ENCODE measurements at places on chromosomes 6 and 20.

GRCh38 chr6:2916158-2916925 lies 13.2 kb upstream of the SERPINB9 start:
- no peak for DNase-seq

- no peak for DNase-seq
These were observed 150.3 kb upstream of the SASH1 start for GRCh38 chr6:148192310-148192709.

DNA sequence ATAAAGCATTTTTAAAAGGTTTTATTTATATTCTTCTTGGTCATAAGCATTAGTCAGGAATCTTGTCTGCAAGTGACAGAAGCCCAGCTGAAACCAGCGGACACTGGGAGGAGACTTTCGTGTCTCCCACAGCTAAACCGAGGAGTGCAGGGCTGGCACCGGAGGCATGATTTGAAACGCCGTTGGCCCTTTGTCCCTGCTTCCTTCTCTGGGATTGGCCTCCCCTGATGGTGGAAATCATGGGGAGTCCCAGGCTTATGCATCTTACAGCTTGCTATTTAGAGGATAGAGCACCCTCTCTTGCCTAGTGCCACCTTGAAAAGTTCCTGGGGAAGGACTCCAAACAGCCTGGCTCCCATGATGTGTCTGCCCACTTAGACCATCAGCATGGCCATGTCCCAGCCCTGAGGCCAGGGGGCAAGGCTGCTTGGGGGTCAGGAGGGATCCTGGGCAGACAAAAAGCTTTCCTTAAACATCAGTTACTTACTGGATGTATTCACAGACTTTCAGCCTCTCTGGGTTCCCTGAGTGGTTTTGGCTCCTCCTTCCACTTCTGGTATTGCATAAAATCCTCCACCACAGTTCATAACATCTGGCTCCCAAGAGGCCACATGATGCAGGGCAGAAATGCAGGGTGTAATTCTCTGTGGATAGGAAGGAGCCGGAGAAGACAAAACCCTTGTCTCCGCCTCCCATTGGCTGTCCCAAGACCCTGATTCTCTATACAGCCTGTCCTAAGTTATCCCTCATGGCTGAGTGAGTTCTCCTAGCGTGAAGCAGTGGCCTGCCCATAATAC lies 49.3 kb upstream of the INSM1 start:
- no peak for DNase-seq

GRCh38 chr6:26439151-26440125 lies 866 bp upstream of the BTN3A3 start:
- DNase-seq: no peak

DNA sequence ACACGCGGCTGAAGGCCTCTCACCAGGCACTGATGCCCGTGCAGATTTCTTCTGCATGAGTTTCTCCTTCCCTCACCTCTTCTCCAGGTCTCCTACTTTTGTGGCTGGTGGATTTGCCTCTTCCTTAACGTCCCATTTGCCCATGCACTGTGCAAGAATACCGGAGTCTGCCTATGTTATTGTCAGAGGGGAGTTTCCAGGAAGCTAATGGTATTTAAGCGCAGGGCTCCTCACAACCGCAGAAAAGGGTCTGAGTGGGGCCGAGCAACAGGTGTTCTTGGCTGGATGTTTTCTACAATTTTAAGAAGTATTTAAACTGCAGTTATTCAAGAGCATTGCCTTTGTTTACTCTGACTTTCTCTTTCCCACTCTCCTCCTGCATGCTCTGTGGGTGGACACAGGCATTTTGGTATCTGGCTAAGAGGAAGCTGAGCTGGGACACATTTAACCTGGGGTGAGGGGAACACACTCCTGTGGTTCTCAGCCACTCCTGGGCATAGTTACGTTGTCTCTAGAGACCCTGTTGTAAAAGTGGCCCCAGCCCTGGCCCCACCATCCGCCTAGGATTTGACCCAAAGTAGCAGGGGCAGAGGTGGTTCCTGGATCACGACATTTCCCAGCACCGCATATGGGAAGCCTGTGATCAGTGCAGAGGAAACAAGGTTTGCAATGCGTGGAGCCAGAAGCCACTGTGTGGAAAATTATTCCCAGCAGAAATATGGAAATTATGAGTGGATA lies 34.4 kb downstream of the GGTLC1 start:
- DNase-seq: no peak

DNA sequence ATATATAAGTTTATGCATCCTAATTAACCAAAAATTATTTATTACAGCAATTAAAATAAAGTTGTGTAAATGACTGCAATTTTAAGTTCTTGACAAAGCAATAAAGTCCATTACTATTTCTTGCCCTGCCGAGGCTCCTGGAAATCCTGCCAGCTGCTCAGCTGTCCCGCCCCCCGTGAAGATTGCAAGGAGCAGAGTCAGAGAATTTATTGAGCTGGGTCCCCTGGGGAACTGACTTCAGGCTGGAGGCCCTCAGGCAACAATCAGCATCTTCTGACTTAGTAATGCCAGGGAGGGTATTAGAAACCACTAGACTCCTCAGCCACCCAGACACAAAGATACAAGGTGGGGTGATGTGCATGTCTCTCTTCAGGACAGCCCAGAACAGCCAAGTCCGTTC lies 92.3 kb downstream of the EDN3 start:
- no peak for DNase-seq

DNA sequence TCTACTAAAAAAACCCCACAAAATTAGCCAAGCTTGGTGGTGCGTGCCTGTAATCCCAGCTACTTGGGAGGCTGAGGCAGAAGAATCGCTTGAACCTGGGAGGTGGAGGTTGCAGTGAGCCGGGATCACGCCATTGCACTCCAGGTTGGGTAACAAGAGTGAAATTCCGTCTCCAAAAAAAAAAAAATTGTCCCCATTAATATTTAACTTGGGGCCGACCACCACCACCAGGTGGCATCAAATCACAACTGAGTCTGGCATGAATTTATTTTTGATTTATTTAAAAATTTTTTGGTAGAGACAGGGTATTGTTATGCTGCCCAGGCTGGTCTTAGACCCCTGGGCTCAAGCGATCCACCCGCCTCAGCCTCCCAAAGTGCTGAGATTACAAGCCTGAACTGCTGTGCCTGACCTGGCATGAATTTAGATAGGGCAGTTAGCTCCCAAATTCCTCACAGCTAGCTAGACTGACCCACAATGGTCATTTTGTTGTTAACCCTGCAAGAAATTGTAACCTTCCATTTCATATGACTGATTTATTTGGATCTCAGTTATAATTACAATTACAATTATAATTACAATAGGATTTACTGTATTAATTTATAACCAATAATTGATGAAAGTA lies 17.1 kb upstream of the BEND3 start:
- DNase-seq: peak; percentile 26

DNA sequence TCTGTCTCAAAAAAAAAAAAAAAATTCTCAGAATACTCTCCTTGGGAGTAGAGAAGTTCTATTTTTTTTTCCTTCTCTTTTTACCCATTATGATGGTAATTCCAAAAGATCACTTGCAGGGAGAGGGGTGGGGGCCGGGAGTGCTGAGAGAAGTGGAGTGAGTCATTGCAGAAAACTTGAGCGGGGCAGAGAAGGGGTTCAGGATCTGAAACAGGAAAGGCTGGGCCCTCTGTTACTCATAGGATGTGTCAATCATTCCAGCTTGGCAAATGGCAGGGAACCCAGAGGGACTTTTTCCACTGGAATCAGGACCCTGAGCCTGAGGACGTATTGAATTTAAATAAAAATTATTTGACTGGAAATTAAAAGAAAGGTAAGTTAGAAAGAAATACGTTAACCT lies 111.4 kb upstream of the ARMC2 start:
- no peak for DNase-seq

- DNase-seq: no peak
These were observed 36.2 kb downstream of the ARMC2 start for GRCh38 chr6:108884211-108885059.

DNA sequence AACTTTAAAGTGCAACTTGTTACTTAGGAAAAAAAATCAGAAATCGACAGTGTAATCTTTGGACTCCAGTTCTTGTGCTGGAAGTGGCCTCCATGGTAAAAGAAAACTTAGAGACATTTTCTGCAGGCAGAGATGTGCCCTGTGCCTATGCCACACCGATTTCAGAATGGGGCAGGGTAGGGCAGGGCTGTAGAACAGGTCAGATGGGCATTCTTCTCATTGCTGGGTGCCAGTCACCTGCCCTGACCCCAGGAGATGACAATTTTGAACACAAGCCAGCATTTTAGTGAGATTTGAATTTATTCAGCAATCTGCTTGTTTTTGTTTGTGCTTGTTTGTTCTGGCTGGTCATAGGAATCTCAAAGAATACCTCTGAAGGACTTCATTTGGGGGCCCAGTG lies 63.3 kb downstream of the SASH1 start:
- no peak for DNase-seq

DNA sequence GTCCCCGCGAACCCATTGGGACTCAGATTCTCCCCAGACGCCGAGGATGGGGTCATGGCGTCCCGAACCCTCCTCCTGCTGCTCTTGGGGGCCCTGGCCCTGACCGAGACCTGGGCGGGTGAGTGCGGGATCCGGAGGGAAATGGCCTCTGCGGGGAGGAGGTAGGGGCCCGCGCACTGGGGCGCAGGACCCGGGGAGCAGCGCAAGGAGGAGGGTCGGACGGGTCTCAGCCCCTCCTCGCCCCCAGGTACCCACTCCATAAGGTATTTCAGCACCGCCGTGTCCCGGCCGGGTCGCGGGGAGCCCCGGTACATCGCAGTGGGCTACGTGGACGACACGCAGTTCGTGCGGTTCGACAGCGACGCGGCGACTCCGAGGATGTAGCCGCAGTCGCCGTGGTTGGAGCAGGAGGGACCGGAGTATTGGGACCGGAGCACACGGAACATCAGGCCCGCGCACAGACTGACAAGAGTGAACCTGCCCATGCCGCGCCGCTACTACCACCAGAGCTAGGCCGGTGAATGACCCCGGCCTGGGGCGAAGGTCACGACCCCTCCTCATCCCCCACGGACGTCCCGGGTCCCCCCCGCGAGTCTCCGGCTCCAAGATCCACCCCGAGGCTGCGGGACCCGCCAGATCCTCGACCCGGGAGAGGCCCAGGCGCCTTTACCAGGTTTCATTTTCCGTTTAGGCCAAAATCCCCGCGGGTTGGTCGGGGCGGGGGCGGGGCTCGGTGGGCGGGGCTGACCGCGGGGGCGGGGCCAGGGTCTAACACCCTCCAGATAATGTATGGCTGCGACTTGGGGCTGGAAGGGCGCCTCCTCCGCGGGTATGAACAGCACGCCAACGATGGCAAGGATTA lies 15.7 kb upstream of the HLA-A start:
- peak; percentile 59 for DNase-seq

GRCh38 chr20:8971669-8972316 lies 97.1 kb upstream of the PLCB4 start:
- DNase-seq: no peak

DNA sequence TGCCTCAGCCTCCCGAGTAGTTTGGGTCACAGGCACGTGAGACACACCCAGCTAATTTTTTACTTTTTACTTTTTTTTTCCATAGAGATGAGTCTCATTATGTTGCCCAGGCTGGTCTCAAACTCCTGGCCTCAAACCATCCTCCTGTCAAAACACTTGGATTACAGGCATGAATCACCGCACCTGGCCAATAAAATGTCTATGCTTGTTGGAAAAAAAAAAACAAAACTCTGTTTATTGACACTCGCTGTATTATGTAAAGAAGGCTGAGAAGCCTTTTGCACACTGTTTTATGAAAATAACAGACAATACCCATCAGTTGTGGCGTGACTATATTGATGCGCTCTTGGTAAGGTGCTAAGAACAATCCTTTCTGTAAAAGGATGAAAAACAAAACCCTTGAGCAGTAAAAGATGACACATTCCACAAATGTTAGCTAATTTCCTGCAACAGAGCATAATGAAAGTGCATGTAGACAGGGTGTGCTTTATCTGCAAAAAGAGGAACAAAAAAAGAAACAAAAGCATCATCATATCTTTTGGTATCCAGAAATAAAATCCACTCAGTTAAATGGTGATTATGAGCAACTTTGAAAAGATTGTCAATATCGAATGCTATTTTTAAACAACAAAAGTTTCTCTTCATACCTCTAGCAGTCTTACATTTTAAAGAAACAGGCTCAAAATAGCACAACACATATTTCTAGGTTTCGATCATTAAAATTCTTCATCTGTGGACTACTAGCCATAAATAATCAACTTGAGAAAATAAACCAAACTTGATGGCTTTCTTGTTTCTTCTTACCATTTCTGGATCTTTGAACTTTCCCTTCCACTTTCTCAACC lies 108.3 kb upstream of the PHACTR1 start:
- no peak for DNase-seq

DNA sequence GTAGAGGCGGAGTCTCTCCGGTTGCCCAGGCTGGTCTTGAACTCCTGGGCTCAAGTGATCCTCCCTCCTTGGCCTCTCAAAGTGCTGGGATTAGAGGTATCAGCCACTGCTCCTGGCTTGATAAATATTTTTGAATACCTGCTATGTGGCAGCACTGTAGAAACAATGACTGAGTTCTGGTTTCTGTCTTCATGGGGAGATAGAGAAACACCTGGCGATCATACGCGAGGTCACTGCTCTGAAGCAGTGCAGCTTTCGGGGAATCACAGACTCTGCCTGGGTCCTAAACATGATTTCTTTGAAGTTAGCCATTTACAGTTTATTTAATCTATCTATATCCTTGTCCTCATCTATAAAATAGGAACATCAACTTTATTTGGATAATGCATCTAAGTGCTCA lies 31.2 kb downstream of the DOK5 start:
- no peak for DNase-seq

- DNase-seq: no peak
These were observed 25.6 kb downstream of the UTRN start for GRCh38 chr6:144310765-144311164.

- DNase-seq: no peak
These were observed 868 bp upstream of the SLC2A4RG start for GRCh38 chr20:63738687-63739129.

DNA sequence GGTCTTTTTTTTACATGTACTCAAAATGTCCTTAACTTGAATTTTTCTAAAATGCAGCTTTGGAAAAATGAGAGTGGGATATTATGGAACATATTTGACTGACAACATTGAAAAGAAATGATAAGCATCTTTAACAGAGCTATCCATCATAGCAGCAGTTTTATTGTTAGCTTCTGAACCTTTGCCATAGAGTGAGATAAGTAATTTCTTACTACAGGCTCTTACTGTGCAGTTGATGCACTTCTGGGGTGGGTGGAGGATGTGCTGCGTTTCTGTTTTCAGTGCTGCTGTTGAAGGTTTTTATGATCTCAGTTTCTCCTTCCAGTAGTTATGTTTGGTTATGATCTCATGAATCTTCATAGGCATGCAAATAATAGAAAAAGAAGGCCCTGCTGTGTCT lies 267.0 kb downstream of the TMEM242 start:
- DNase-seq: no peak

- peak; percentile 27 for DNase-seq
These were observed 95.6 kb downstream of the LAMP5 start for GRCh38 chr20:9609887-9610502.

DNA sequence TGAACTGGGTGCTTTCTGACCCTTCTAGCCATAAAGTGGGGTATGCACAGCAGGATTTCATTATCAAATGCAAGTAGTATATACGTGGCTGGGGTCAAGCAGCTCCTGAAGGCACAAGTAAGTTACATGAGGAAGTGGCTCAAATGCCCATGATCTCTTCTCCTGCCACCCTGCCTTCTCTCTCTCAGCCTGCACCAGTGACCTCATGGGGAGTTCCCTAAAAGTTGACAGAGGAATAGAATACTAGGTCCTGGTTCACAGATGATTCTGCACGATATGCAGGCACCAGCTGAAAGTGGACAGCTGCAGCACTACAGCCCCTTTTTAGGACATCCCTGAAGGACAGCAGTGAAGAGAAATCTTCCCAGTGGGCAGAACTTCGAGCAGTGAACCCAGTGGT lies 282.0 kb downstream of the BCKDHB start:
- no peak for DNase-seq

GRCh38 chr6:144840619-144841018 lies 555.5 kb downstream of the UTRN start:
- DNase-seq: no peak

GRCh38 chr6:144555066-144555465 lies 269.9 kb downstream of the UTRN start:
- DNase-seq: no peak

Measured in DMS153 (cell line).